Stimulated activated CD8-positive, alpha-beta memory T cell treated with anti-CD3 and anti-CD28 coated beads, Interleukin-4, amount 100 ng/mL, for 1 hour (primary cell): ENCODE measurements at places on chromosomes 7 and 10.

DNA sequence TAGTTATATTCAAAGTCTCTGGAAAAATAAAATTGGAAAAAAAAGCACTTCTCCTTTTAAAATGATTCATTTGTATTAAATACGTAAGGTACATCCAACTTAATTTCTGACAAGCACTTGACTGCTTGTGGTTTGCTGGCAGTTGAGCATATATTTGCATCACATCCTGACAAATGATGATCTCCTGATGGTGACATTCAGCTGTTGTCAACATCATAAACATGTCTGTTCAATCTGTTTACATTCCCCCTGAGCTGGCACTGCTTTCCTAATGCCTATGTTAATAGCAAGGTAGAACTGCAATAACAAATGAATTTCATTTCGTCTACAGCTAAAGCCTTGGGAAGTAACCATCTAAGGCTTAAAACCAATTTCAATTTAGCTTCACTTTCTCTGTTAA is 24.4 kb downstream of the TSPAN12 start:
- no peak for DNase-seq

DNA sequence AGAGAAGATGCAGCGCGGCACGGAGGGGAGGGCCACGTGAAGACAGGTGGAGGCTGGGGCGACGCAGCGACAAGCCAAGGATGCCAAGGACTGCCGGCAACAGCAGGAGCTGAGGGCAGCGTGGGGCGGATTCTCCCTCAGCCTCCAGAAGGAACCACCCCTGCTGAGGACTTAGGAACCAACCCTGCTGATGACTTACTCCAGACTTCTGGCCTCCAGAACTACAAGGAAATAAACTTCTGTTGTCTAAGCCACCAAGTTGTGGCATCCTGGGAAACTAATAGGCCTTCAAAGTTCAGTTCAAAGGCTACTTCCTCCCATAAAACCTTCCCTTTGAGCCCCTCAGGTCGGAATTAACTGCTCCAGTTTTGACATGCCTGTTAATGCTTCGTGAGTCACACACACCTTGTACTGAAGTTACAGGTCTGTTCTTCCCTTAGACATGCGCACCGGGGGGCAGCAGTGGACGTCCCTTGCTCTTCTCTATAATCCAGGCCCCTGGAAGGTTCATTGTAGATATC is 88.4 kb upstream of the RHEB start:
- no peak for DNase-seq

GRCh38 chr7:142327628-142328405 is 70.0 kb upstream of the PRSS58 start:
- no peak for DNase-seq

- no peak for DNase-seq
These were observed 103.8 kb downstream of the TAX1BP1 start for GRCh38 chr7:27843584-27844305.

DNA sequence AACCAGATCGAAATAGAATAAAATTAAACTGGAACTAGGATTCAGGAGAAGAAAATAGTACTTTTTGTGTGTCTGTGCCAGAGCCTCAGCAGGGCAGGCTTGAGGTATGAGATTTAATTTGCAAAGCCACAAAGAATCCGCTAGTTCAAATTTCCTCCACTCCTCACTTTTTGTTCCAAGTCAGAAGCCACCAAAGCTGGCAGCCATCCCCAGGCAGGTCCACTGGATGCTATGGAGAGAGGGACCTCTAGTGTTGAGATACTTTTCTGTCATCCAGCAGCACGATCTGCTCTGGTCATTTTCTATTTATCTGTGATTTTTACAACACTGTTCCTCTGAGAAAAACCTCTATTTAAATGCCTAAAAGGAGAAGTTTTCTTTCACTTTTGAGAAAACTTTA is 147.9 kb upstream of the FRMD4A start:
- no peak for DNase-seq

GRCh38 chr10:104387130-104387888 is 33.7 kb downstream of the CFAP58 start:
- no peak for DNase-seq

GRCh38 chr10:42991442-42992098 is 85.3 kb upstream of the RET start:
- DNase-seq = no peak

DNA sequence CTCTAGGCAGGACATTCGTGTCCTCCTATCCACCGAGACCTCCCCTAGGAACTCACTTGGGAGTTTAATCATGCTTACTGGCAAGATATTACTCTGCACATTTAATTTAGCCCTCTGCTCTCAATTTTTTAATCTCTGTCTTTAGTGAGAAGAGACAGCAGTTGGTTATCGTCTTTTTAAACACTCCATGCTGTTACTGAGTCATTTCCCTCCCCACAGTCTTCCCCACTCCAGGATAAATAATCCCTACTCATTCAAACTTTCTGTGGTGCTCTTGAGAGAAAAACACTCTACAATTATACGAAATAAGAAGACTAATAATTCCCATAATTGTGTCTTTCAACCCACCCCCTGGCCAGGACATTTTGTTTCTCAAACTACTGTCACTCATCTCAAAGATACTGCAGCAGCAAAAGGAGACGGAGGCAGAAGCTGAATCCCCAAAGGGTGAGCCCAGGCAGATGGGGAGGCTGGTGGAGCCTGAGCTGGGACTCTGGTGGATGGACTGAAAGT is 84.2 kb downstream of the ANK3 start:
- no peak for DNase-seq
